HepG2 (cell line): ENCODE measurements at places on chromosomes 2 and 18.

- DNase-seq: no peak
Observed at GRCh38 chr18:72041313-72042032, 502.7 kb downstream of the CBLN2 start.

DNA sequence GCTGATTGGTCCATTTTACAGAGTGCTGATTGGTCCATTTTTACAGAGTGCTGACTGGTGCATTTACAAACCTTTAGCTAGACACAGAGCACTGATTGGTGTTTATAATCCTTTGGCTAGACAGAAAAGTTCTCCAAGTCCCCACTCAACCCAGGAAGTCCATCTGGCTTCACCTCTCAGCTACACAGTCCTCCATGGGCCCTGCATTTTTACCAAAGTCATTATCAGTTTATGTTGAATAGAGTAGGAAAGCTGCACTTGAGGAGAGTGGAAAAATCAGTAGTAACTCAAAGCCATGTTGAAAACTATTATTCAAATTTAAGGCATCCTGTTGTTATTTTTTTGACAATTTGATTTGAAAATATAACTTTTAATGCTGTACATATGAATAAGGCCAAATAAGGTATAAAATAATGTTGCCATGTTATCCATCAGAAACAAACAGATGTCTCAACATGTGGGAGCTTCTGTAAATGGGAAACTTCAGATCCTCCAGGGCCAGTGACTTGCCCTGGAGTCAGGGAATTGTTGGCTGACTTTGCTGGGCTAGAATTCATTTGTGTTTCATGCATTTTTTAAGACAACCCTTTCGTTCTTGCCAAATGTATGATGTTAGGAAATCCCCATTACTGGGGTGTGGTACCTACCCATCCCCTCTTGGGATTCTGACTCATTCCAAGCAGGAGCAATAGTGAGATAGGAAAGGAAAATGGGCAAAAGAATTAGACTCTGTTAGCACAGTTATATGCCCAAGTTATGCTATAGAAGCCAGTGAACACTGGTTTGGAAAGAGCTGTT lies 37.8 kb upstream of the CCDC195 start:
- no peak for DNase-seq

GRCh38 chr2:70627211-70627898 lies 73.7 kb upstream of the TGFA start:
- DNase-seq: peak; percentile 24

GRCh38 chr2:221895366-221896121 lies 323.4 kb upstream of the EPHA4 start:
- no peak for DNase-seq

DNA sequence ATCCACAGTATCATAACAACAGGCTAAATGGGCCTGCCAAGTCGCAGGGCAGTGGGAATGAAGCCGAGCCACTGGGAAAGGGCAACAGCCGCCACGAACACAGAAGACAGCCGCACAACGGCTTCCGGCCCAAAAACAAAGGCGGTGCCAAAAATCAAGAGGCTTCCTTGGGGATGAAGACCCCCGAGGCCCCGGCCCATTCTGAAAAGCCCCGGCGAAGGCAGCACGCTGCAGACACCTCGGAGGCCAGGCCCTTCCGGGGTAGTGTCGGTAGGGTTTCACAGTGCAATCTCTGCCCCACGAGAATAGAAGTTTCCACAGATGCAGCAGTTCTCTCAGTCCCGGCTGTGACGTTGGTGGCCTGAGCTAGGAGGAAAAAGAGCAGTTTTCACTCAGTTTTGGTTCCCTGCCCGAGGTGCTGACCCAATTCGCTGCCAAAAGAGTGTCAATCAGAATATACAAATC lies 32.2 kb downstream of the KCTD18 start:
- DNase-seq: no peak

DNA sequence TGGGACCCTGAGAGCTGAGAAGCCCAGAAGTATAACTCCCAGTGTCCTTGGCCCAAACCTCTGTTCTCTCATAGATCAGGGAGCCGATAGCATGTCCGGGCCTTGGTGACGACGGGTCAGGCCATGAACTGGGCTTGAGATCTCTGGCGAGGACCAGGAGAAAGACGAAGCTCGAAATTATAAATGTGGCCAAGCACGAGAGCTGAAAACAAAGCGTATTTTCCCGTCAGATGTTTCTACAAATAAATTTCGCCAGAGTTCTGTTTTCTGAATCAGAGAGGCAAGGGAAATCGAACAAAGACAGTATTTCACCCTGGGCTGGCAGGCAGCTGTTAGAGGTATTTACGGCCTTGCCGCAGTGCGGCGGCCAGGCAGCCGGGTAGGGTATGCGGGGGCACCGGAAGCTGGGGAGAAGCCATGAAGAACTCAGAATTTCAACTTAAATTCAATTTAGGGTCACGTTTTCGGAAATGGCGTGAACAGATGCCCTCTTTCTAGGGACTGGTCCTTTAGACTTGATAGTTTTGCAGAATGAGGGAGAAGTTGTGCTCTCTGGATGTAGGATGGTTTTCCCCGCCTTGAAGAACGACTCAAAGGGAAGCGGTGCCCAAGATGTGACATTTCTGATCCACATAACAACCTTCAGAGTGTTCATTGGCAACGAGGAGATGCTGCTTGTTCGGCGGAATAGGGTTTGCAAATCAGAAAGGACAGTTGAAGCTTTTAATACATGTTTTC lies 9.6 kb downstream of the HOXD8 start:
- DNase-seq: no peak

DNA sequence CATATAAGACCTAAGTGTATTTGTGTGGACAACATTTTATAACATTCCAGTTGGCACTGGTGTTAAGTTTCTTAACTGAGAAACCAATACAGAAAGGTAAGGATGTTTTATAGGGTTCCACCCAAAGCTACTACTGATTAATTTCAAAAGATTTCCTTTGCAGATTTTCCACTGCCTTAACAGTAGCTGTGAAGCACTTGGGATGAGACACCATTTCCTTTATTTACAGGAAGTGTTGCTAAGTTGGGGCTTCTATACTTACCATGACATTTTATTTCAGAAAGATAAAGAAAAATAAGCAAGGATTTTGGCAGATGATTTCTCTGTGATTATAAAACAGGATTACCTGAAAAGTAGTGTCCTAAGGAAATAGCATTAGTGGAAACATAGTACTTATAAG lies 234.3 kb downstream of the CALCRL start:
- DNase-seq: no peak

- no peak for DNase-seq
Observed at GRCh38 chr18:32373995-32374394, 96.7 kb downstream of the GAREM1 start.

DNA sequence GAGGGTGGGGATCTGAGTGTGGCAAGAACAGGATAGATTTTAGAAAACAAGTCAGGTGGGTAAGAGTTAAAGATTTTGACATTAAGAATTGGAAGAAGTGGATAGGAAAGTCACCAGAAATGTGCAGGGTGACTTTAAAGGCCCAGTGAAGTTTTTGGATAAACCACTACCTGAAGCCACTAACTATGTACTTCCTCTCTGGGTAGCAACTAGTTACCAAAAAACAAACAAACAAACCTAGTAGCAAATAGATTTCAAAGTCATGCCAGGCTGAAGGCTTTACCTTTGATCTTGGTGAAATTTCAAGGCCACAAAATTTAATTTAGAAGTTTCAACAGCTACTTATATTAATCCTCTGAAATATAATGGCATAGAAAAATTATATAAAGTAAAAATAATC lies 42.5 kb downstream of the PSMA8 start:
- DNase-seq: no peak

GRCh38 chr2:241011296-241011600 lies 12.8 kb downstream of the SNED1 start:
- DNase-seq: no peak

DNA sequence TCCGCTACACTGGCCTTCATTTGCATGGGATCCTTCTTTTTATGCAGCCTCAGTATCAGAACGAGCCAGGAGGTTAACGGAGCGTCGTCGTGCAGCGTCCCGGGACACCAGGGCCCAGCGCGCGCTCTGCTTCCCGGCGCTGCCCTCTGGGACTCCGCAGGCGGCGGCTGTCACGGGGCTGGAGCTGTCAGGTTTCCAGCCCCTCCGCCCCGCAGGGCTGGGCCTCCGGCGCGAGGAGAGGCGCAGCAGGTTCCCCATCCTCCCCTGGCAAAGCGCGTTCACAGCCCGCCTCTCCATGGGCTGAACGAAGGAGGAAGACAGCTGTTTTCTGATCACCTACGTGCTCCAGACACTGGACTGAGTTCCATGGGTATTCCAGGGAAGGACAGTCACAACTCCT lies 12.5 kb upstream of the PAX8 start:
- no peak for DNase-seq

DNA sequence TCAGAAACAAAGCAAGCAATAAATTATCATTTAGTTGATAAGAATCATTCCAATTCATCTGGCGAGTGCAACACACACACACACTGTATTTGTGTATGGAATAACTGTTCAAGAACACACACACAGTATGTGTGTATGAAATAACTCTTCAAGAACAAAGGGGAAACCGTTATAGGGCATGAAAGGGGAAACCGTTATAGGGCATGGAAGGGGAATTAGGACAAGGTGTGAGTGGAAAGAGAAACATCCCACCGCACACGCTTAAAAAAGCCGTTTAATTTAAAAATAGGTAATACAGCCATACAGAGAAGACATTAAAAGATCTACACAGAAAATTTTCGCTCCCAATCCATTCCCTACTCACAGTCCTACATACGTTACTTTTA lies 607 bp upstream of the TSN start:
- DNase-seq: no peak

- DNase-seq: no peak
Observed at GRCh38 chr2:40226637-40227036, 225.3 kb downstream of the SLC8A1 start.

GRCh38 chr2:241084856-241085444 lies 17.1 kb downstream of the MTERF4 start:
- DNase-seq: no peak

DNA sequence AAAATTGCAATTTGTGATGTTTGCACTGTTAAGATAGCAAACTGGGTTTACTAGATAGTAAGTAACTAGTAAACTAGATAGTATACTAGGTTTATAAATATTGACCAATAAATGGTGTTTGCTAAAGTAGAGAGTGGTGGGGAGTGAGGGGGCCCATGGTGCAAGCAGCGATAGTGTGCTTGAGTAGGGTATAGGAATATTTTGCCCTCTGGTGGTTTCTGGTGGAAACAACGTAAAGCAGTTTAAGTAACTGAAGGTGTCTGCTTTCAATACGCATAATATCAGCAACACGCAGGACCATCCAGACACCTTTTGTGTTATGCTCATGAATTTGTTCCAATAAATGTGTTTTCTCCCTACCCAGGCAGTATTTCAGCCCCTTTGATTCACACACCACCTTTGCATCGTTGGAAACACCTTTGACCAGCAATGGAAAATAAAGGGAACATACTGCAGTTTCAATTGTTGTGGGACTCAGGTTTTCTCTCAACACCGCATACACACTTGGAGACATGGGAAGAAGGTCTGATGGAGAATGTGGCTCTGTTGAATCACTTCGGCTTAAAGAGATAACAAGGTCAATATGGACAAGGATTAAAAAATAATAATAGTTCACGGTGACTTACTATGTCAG lies 16.7 kb upstream of the STAT1 start:
- peak; percentile 52 for DNase-seq

GRCh38 chr2:126664234-126664633 lies 8.3 kb downstream of the GYPC start:
- no peak for DNase-seq

- no peak for DNase-seq
Observed at GRCh38 chr18:50802141-50802540, 17.7 kb downstream of the MRO start.

DNA sequence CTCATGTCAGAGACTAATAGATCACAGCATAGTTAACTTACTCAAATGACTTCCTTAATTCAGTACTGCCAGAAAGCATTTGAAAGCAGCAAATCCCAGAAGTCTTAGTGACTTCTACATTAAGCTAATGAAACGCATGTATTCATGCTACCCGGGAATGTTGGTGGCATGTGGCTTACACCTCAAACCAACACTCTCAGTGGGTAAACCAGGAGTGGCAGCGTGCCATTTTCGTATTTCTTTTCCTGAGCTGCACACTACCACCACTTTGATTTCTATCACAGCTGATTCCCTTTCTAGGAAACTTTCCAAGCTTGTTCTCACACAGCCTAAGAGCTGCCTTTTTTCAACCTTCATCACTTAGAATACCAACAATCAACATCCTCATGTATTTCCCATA lies 646.6 kb downstream of the NRXN1 start:
- DNase-seq: no peak

DNA sequence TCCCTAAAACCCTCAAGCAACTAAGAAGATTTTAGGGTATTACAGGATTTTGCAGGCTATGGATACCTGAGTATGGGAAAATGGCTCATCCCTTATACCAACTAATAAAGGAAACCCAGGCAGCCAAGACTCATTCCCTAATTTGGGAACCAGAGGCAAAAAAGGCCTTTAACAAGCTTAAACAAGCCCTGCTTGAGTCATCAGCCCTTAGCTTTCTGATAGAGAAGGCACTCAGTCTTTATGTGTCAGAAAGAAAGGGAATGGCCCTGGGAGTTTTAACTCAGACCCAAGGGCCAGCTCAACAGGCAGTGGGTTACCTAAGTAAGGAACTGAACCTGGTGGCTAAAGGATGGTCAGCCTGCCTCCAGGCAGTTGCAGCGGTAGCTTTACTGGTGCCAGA lies 96.9 kb upstream of the RMP24 start:
- no peak for DNase-seq

DNA sequence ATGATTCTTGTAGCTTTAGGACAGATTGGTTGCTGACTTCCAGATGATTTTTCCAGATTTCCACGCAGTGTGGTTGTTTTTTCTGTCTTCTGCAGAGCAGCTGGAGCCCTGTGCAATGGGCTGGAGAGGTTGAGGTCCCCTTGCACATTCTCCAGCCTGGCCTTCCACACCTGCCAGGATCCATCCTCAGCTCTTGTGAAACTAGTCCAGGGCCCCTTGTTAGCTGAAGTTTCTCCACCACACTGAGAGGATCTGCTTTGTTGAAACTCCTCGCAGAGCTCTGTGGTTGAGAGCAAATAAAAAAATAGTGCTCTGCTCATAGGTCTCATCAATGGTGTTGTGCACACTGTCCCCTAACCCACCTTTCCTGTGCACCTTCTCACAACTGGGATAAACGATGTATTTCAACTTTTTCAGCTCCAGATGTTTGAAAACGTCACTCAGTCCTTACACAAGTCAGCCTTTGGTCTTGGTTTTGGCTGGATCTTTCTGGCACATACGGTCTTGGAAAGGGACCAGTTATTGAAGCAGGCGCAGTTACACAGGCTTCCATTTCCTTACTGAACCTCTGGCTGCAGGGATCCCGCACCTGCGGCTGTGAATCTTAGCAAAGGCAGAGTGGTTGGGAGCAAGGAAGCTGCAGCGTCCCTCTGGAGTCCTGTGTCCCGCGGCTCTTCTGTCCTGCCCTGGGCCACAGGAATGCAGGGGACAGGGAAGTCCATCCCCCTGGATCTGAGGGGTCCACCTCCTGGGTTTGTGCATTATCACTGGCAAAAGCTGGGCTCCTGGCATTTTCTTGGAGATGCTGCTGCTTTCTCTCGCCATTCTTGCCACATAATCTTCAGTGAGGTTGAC lies 272.0 kb upstream of the DSEL start:
- no peak for DNase-seq

- DNase-seq: no peak
Observed at GRCh38 chr2:40106061-40106460, 327.0 kb upstream of the THUMPD2 start.

GRCh38 chr2:212975333-212975732 lies 176.1 kb downstream of the IKZF2 start:
- DNase-seq: no peak
